ENCODE measurements at places on chromosomes 7 and 10.

- no peak for DNase-seq
Measured at GRCh38 chr10:52644373-52645186, 128.0 kb downstream of the MBL2 start.

- no peak for DNase-seq
Measured at GRCh38 chr7:98869597-98870120, at the start of gene TMEM130. TSS of gene TMEM130 (minus strand) at chr7:98870014. CDS start at chr7:98869861, 153 bp downstream.

- no peak for DNase-seq
Measured at GRCh38 chr10:95384011-95384704, 93.4 kb upstream of the PDLIM1 start.

DNA sequence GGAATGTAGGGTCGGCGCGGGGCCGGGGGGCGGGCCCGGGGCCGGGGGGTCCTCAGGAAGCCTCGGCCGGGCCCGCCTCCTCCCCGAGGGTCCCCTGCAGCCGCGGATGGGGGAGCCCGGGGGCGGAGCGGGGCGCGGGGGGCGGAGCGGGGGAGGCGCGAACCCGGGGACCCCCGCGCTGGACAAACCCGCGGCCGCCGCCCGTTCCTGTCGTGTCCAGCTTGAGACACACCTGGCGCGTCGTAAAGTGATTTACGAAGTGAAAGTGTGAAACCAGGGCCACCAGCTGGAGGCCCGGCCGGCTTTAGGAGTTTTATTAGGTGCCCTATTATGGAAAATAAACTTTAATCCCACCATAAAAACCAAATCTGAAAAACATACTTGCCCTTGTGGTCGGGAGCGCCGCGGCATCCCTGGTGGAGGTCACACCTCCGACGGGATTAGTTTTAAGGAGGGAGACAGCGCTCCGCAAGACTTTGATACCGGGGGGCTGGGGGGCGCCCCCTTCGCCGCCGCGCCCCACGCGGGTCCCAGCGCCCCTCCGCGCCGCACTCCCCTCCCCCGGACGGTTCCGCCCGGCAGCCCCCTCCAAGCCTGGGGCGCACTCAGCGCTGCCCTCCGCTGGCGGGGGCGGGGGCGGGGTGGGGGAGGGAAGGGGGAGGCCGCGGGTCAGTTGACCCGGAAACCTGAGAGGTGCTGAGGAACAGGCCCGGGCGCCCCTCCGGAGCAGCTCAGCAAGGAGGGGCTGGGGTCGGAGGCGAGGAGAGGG, 10.3 kb downstream of the MNX1 start:
- no peak for DNase-seq

DNA sequence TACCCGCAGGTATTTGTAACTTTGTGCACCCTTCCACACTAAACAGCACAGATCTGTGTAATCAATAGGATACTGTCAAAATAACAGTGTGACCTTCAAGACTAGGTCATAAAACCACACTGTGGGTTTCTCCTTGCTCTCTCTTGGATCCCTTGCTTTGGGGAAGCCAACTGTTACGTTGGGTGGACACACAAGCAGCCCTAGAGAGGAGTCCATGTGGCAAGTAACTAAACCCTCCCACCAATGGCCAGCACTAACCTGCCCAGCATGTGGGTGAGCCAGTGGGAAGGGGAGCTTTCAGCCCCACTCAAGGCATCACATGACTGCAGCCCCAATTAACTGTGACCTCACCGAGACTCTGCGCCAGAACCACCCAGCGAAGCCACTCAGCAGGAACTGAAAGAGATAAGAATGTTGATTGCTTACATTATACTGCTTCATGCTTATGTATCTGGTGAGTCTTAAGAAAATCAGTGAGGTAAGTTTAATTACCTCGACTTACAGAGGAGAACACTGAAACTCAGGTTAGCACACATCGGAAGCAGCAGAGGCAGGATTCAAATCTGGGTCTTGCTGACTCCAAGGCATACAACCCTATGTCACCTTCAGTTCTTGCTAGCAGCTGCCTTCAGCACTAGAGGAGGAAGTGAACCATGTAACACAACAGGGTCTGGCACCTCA, 9.4 kb upstream of the ZC3HAV1 start:
- peak; percentile 74 for DNase-seq

DNA sequence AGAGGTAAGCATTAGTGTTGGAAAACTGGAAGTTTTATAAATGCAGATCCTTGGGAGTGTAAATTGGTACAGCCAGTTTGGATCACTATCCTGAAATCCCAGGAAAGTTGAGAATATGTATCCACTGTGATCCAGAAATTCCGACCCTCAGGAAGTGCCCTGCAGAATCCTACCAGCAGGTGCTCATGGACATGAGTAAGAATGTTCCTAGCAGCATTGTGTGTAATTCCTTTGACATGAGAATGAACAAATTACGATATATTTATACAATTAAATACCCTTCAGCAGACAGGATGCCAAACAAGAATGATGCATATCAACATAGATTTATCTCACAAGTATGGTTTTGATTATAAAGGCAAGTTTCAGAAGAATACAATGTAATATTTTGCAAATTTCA, 181.6 kb downstream of the XPNPEP1 start:
- DNase-seq, result no peak

DNA sequence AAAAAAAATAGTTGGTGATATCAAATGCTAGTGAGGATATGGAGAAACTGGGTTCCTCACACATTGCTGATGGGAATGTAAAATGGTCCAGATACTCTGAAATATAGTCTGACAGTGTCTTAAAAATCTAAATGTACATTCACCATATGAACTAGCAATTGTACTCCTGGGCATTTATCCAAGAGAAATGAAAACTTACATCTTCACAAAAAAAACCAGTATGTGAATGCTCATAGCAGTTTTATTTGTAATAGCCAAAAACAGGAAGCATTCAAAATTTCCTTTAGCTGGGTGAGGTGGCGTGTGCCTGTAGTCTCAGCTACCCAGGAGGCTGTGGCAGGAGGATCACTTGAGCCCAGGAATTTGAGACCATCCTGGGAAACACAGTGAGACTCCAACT, 2.1 kb upstream of the SSC4D start:
- DNase-seq, result no peak

GRCh38 chr10:37895674-37896073, 38.3 kb upstream of the ZNF248 start:
- DNase-seq, result no peak

DNA sequence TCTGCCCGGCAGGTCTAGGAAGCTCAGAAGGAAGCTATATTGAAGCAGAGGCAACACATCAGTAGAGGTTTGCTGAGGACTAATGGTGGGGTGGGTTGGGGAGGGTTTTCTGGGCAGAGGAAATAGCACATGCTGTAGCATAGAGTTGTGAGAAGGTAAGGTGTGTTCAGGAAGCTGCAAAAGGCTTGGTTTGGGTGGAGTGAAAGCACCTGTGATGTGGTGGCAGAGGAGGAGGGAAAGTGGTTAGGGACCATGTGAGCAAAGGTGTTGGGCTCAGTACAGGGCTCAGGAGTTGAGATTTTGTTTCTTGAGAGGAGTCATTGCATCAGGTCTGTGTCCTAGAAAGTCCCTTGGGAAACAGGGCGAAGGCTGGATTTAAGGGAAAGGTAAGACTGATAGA, 294.6 kb downstream of the SORCS3 start:
- DNase-seq, result no peak

- no peak for DNase-seq
Measured at GRCh38 chr7:47314248-47314647, 267.7 kb downstream of the TNS3 start.

DNA sequence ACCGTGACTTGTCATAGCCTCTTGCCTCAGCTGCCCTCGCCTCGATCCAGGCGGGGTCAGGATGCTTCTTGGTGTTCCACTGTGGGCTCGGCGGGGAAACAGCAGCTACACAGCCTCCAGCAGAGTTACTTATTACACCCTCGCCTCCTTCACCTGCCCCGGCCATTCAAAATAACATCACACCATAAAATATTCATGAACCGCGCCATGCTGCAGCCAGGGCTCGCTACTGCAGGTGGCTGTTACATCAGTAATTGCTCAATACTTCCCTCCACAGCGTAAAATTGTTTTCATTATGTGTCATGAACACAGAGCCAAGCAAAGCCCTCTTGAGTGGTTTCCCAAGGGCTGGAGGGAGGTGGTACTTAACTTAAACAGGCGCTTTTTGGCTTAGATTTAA, 241.5 kb upstream of the SP8 start:
- DNase-seq, result peak; percentile 1

GRCh38 chr10:6101181-6101580, 12.3 kb downstream of the RBM17 start:
- DNase-seq, result no peak

- DNase-seq, result no peak
Measured at GRCh38 chr10:100740476-100741377, 4.7 kb upstream of the PAX2 start.

DNA sequence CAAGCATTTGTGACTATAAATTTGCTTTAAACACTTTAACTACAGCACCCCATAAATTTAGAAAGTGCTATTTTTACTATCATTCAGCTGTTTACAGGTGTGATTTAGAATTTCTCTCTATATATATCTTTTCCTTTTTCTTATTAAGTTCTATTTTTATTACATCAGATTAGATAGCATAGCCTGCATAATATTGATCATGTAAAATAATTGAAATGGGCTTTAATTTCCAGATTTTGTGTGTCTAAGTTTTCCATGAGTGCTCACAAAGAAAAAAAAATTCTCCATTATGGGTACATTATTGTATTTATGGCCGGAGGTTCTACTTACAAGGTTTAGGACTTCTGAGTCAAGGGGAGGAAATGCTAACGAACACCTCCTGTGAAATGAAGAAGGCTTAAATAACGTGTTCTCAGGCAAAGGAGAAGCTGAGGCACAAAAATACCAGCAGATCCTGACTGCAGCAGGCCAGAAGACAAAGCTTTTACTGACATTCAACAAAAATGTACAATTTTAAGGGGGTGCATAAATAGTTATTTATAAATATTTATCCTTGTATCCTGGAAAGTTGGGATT, 114.2 kb downstream of the RNF133 start:
- no peak for DNase-seq

GRCh38 chr10:44126291-44126717, 258.6 kb downstream of the CXCL12 start:
- DNase-seq, result no peak

GRCh38 chr7:158809596-158809995, 19.7 kb downstream of the ESYT2 start:
- no peak for DNase-seq

DNA sequence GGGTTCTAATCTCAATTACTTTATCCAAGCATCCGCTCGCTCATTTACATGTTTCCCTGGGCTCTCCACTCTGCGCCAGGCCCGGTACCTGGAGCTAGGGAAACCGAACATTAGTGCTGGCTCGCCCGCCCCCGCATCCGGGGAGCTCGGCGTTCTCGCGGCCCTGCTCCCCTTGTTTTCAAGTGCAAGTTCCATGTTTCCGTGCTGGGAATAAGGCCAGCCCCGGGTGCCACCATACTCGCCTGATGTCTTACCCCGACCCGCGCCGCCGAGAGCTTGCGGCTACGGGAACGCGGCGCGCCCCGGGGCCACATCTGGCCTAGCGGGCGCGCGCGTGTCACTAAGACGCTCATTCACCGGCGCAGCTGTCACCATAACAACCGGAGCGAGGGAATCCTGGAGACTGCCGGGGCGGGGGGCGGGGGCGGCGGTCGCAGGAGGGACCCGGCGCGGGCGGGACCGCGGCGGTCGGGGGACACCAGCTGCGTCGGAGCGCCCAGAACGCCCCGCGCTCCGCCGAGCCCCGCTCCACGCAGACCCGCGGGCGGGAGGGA, at the start of gene NEURL1:
TSS of gene NEURL1 (plus strand) at position 344 of the 554 bp plus-strand sequence. CDS start 683 bp downstream, outside the sequence.
- no peak for DNase-seq

- DNase-seq, result no peak
Measured at GRCh38 chr7:77393954-77394353, 22.2 kb downstream of the GSAP start.

GRCh38 chr7:131480384-131481315, 75.8 kb downstream of the PODXL start:
- DNase-seq, result no peak

DNA sequence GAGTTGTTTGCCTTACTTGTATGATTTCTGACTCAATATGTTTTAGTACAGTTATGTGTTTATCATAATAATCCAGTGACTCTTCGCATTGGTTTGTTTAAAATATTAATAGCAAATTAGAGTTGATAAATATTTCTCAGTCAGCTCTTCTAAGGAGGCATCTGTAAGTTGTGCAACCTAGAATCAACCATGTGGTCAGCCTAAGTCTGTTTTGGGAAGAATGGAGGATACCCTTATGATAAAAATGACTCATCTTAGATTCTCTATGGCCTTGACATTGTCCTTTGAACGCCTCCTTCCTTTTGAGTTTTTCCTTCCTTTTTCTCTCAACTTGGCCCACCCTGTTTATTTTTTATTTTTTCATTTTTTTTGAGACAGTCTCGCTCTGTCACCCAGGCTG, 18.8 kb downstream of the DNAJC9 start:
- no peak for DNase-seq

DNA sequence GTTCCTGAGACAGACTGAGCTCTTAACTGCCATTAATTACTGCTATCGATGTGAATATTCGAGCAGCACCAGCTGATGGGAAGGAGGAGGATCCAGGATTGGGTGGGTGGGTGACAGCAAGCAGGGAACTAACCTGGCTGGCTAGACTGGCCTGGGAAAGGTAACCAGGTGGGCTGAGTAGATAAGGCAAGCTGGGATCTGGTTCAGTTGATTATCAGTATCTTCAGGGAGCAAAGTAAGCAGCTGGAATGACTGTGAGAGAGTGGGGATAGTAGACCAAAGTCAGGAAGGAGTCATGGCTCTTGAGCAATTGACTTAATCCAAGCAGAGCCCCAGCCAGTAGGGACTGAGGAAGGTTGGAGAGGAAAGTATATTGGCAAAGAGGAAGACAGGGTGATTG, 46.9 kb upstream of the KMT2E start:
- DNase-seq, result no peak

DNA sequence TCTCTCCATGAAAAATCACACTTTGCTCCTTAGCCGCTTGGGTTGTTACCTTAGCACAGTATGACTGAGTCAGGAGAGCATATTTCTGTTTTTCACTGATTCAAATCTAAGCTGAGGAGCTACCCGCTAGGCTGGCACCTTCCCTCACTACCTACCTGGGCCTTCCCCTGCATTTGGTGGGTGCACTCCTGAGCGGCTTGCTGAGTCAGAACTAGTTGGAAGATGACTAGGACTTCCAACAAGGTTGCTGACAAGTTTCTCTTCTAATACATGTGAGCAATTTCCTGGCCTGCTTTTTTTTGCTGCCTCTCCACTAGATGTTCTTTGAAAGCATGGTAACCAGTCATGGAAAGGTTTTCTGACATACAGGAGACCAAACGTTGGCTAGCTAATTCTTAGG, 43.8 kb upstream of the SEC61G start:
- DNase-seq, result no peak

DNA sequence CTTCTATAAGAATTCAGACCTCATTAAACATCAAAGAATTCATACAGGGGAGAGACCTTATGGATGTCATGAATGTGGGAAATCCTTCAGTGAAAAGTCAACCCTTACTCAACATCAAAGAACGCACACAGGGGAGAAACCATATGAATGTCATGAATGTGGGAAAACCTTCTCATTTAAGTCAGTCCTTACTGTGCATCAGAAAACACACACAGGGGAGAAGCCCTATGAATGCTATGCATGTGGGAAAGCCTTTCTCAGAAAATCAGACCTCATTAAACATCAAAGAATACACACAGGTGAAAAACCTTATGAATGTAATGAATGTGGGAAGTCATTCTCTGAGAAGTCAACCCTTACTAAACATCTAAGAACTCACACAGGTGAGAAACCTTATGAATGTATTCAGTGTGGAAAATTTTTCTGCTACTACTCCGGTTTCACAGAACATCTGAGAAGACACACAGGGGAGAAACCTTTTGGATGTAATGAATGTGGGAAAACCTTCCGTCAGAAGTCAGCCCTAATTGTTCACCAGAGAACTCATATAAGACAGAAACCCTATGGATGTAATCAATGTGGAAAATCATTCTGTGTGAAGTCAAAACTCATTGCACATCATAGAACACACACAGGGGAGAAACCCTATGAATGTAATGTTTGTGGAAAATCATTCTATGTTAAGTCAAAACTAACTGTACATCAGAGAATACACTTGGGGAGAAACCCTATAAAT, 24.1 kb downstream of the ZNF37A start:
- no peak for DNase-seq
